NCI-H2107 (cell line): ENCODE measurements at places on chromosomes 3 and 15.

DNA sequence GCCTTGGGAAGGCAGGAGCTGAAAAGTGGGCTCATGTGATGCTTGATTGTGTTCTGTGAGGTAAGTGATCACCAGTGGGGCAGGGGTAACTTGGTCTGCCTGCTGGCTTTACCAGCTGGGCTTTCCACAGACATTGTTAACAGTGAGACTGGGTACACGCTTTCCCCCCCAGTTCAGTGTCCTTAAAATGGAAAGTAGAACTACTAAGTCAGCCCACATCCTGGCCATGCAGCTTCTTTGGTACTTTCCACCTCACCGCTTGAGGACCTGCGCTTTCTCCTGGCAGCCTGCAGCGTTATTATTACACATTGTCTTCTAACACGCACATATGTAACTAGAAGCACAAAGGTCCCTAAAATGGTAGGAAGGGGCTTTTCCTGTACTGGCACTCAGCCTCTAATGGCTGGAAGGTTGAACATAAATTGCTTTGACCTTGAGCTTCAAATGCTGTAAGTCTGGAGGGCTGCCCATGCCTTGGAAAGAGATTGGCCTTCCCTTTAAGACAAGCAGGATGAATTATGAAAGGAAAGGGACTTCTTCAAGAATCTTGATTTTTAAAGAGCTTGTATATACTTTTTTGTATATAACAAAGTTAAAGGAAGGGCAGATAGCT lies 216.1 kb upstream of the ROPN1 start:
- no peak for DNase-seq

- DNase-seq, result no peak
Observed at GRCh38 chr3:144989807-144990206, 1018.2 kb downstream of the DIPK2A start.

DNA sequence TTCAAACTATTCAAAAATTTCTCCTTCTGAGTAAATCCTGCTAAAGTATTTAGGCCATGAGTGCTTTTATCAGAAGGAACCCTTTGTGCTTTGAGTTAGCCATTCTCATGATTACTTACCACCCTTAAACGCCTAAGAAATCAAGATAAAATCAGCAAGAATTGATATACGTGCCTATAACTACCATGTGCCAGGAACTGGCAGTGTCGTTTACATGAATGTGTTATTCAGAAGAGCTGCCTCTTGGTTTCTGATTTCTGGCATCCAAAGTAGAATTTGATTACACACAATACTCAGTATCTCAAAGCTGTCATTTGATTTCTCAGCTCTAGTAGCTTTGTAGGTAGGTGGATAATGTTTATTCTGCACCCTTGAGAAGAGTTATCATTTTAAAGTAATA lies 351.3 kb upstream of the CCDC54 start:
- DNase-seq, result no peak

DNA sequence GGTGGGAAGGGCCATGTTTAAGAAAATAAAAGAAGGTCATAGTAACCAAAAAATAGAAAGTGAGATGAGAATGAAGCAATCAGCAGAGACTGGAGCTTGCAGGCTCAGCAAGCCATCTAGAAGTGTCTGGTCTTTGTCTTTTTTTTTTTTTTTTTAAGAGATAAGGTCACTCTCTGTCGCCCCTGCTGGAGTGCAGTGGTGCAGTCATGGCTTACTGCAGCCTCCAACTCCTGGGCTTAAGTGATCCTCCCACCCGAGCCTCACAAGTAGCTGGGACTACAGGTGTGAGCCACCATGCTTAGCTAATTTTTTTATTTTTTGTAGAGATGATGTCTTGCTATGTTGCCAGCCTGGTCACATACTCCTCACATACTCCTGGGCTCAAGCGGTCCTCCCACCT lies 36.2 kb downstream of the GXYLT2 start:
- no peak for DNase-seq
